ENCODE measurements at places on chromosomes 5 and 9. TPM values are rescaled to one million over a fixed set of nuclear protein-coding genes. Genes with fewer than 3 reads are reported as not detected.

- peaks cover 3% of the 10 kb centered on the region for H3K4me1 ChIP-seq
- H3K4me3 ChIP-seq, result no peak overlapping the region
- no peak for DNase-seq
Measured at GRCh38 chr5:118561971-118562370, 426.4 kb downstream of the DTWD2 start.

DNA sequence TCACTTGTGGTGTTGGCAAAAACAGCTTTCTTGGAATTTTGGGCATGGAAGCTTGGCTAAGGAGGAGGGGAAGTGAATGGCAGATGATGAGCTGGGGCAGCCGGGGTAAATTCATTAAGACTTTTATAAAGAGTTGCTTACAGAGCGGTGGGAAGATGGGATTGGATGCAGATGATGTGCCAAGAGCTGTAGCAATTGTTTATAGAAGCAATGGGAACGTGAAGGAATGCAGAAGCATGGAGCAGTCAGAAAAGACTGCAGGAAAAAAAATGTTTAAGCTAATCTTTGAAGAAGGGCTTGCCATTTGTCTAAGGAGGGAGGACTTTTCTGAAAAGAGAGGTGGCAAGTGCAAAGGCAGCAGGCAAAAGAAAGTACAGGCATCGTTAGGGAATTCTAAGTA lies 86.6 kb upstream of the SHISAL2B start:
- H3K4me3 ChIP-seq, result no peak overlapping the region
- no peak for DNase-seq
- H3K36me3 ChIP-seq, result no peaks in the 10 kb centered on the region
- peaks cover 12% of the 10 kb centered on the region for H3K27me3 ChIP-seq
- H3K4me1 ChIP-seq, result no peaks in the 10 kb centered on the region

DNA sequence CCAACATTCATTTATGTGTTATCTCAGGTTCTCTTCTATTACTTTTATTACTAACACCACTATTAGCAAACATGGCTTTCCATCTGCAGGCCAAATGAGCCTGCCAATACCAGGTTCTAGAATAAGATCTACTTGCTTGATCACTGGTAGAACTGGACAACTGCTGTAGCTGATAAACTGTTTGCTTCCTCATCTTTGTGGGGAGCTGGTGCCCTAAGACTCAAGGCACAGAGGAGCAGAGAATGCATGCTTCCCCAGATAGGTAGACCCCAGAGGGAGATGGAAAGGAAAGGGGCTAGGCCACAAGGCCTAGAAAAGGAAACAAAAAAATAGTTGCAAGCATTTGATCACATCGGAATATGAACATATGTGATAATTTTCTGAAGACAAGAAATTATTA lies 30.7 kb upstream of the AUH start:
- no peaks in the 10 kb centered on the region for H3K36me3 ChIP-seq
- no peak overlapping the region for H3K27ac ChIP-seq
- H3K27me3 ChIP-seq, result no peaks in the 10 kb centered on the region
- no peak overlapping the region for H3K4me3 ChIP-seq

Gene FAM163B
- total RNA-seq, result not detected

DNA sequence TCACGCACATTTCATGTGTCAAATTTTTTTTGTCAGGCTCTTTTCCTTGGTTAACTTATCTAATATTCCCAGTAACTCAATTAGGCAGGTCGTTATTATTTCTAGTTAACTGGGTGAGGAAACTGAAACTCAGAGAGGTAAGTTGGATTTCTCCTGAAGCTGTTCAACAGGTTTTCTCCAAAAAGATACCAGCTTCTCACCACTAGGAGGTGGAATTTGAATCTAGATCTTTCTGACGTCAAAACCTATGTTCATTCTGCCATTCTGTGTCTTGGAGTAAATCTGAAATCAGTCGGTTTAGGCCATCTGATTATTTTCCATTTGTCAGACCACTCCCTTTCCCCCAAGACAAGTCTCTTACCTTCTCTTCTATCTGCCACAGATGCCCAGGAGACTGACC lies 572.9 kb downstream of the ACTL7B start:
- no peak overlapping the region for H3K4me3 ChIP-seq
- no peaks in the 10 kb centered on the region for H3K4me1 ChIP-seq
- no peak for DNase-seq
- no peaks in the 10 kb centered on the region for H3K36me3 ChIP-seq
- H3K27ac ChIP-seq, result no peak overlapping the region

GRCh38 chr5:107195890-107196395 lies 474.8 kb downstream of the EFNA5 start:
- no peaks in the 10 kb centered on the region for H3K27me3 ChIP-seq
- no peak overlapping the region for H3K4me3 ChIP-seq
- H3K36me3 ChIP-seq, result no peaks in the 10 kb centered on the region
- DNase-seq, result peak; percentile 60

Gene TOR2A
- 3.8 TPM for total RNA-seq

Gene CDKN2B-AS1
- total RNA-seq, result 15.2 TPM

Gene DYNC2I2
- total RNA-seq, result 51.3 TPM

Gene TENT4A
- total RNA-seq, result 16.5 TPM

Gene ANKRD34B
- not detected for total RNA-seq

Gene CDH9
- not detected for total RNA-seq

DNA sequence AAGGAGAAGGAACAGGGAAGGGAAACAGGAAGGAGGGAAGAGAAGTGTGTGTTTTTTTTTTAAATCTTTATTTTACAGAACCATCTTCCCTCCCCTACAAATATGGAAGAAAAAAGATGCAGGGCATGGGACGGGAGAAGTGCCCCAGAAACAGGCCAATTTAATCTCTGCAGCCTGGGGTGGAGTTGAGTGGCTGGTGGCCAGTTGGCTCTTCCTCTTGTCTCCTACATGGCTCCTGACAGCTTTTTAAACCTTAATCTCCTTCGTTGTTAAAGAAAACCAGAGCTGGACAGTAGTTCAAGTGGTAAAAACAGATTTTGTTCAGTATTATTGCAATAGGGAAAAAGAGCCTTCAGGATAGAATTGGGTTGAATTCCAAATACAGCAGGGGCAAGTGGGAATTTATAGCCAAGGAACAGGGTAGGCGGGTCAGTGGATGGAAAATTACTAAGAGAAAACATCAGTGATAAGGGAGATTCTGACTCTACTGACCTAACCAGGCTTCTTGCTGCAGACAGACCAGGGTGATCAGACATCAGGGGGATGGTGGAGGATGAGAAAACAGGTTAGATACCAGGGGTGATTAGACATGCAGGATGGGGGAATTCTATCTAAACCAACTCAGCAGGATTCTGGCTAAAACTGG lies 125.1 kb upstream of the CLINT1 start:
- no peaks in the 10 kb centered on the region for H3K36me3 ChIP-seq
- peak; percentile 17 for DNase-seq
- no peaks in the 10 kb centered on the region for H3K4me1 ChIP-seq
- H3K4me3 ChIP-seq, result no peak overlapping the region
- no peak overlapping the region for H3K27ac ChIP-seq

Gene RNF145
- 37.7 TPM for total RNA-seq

Gene ZFP2
- 1.4 TPM for total RNA-seq

Gene DMRT3
- not detected for total RNA-seq

Gene PPIC
- total RNA-seq, result 92.8 TPM

Gene GMCL2
- not detected for total RNA-seq

- peaks cover 5% of the 10 kb centered on the region for H3K4me1 ChIP-seq
- no peaks in the 10 kb centered on the region for H3K36me3 ChIP-seq
- DNase-seq, result peak; percentile 90
Measured at GRCh38 chr9:129383019-129383560, 205.0 kb upstream of the IER5L start.

DNA sequence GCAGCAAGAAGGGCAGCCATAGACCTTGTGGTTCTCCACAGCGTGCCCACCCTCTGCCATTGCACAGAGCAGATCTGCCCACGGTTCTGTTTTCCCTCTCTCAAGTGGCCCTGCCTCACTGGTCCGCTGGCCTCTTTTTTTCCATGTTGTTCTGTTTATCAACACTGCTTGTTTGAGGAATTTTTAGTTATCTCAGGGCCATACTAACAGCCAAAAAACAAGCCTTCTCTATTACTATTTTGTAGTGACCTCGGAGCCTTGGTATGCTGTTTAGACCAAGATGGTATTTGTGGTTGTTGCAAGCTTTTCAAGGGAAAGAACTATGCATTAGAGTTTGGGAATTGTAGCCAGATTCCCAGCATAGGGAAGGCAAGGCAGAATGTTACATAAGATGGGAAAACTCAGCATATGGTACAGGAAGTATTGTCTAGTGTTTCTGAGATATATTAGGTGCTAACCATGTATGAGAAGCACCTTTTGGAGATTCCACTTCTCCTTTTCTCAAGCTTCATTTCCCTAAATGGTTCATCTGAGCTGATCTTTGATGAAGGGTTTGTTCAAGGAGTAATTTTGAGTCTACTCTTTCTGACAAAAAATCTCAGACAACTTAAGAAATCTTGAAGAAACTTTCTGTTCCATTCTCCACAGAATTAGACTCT lies 54.3 kb downstream of the NUP214 start:
- H3K4me3 ChIP-seq, result no peak overlapping the region
- H3K4me1 ChIP-seq, result peaks cover 30% of the 10 kb centered on the region
- H3K27ac ChIP-seq, result peak overlapping the region; percentile 90
- no peaks in the 10 kb centered on the region for H3K27me3 ChIP-seq

- H3K4me3 ChIP-seq, result peak overlapping the region; percentile 22
- no peaks in the 10 kb centered on the region for H3K36me3 ChIP-seq
- no peaks in the 10 kb centered on the region for H3K27me3 ChIP-seq
- no peak overlapping the region for H3K27ac ChIP-seq
- no peak for DNase-seq
- no peaks in the 10 kb centered on the region for H3K4me1 ChIP-seq
Measured at GRCh38 chr5:111158105-111158744, 66.0 kb upstream of the CAMK4 start.

Gene CWC27
- total RNA-seq, result 12.4 TPM

Measured in osteoblast (primary cell).